ENCODE measurements at places on chromosomes 7 and 10. TPM values are rescaled to one million over a fixed set of nuclear protein-coding genes. Genes with fewer than 3 reads are reported as not detected.

Gene EBLN1
- not detected for total RNA-seq

Gene ZNF248
- 8.1 TPM for total RNA-seq

Gene PDZD8
- 12.3 TPM for total RNA-seq

Gene SRGN
- total RNA-seq = 468 TPM

Gene GFRA1
- total RNA-seq = not detected

Gene GIMAP2
- 113 TPM for total RNA-seq

Gene GRID2IP
- total RNA-seq = 0.15 TPM

Gene RET
- total RNA-seq = 0.28 TPM

Gene PRLHR
- total RNA-seq = not detected

Gene C10orf62
- not detected for total RNA-seq

Gene PSMG3
- 34.9 TPM for total RNA-seq

Gene ENKUR
- not detected for total RNA-seq

Gene ZNF804B
- total RNA-seq = not detected

Gene BAMBI
- 0.23 TPM for total RNA-seq

Gene CPED1
- not detected for total RNA-seq

Gene AASS
- 0.81 TPM for total RNA-seq

Gene SORCS1
- total RNA-seq = not detected

Gene NME8
- total RNA-seq = not detected

Gene TAS2R5
- 1.5 TPM for total RNA-seq

Gene VWDE
- 6.6 TPM for total RNA-seq

Gene ADCY1
- total RNA-seq = 3.9 TPM

All from activated CD4-positive, alpha-beta memory T cell treated with anti-CD3 and anti-CD28 coated beads, Interleukin-2, amount 10 ng/mL, durations not matched to agents 7 days and 5 days (primary cell).